Amniotic epithelial cell (primary cell): ENCODE measurements at places on chromosomes 3 and 15.

DNA sequence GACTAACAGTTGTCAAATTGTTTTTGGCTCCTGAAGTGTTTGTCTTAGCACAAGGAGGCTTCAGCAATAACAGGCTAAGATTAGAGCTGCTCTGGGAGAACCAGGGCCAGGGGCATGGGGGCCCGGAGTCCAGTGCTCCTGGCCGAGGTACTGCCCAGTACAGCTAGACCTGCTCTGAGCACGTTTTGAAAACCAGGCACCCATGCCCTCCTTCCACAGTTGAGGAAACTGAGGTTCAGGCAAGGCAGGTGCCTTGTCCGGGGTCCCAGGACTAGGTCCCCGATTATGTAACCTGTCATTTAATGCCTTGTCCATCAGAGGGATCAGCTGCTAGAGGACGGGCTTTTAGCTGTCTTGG, 19.2 kb downstream of the KBTBD13 start:
- DNase-seq, result no peak

GRCh38 chr3:54434756-54435155, 312.4 kb downstream of the CACNA2D3 start:
- DNase-seq, result no peak

- DNase-seq, result no peak
Observed at GRCh38 chr15:48705381-48705780, 59.9 kb upstream of the FBN1 start.

- DNase-seq, result no peak
Observed at GRCh38 chr3:135803028-135803692, 162.4 kb upstream of the PPP2R3A start.

- DNase-seq, result no peak
Observed at GRCh38 chr3:7203969-7204847, 343.3 kb downstream of the GRM7 start.

- peak; percentile 22 for DNase-seq
Observed at GRCh38 chr15:30885814-30886213, 17.9 kb upstream of the FAN1 start.

DNA sequence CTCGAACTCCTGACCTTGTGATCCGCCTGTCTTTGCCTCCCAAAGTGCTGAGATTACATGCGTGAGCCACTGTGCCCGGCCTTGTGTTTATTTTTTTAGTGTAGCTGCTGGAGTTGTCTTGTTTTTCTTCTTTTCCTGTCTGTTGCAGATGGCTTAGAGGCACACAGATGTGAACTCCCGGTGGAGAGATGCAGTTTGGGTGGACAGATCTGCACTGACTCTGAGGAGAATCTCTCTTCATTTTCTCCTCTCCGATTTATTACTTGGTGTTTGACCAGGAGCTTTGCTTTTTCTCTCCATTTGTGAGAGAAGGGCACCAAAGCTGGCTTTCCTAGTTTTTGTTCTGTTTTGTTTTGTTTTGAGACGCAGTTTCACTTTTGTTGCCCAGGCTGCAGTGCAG, 62.7 kb downstream of the USP13 start:
- DNase-seq, result no peak

GRCh38 chr15:84804005-84804900, 12.9 kb upstream of the ALPK3 start:
- peak; percentile 49 for DNase-seq

DNA sequence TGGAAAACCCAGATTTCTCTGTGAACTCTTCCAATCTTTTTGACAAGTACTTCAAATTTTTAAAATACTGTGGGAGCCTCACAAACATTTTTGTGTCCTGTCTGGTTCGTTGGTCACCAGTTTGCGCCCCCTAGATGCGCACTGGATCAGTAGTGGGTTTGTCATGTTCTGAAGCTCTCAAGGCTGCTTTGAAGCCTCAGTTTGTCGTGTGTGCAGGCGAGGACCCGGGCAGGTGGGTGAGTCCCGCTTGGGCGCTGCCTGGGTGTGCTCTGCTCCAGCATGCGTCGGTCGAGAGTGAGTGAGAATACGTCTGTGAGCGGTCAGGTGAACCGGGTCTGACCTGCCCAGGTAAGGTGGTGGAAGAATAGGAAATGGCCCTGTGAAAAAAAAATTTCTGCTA, 17.3 kb upstream of the AEN start:
- no peak for DNase-seq

- no peak for DNase-seq
Observed at GRCh38 chr3:119783883-119784282, 2.0 kb downstream of the NR1I2 start.

- peak; percentile 100 for DNase-seq
Observed at GRCh38 chr3:46947981-46948791, 28.4 kb downstream of the CCDC12 start.

DNA sequence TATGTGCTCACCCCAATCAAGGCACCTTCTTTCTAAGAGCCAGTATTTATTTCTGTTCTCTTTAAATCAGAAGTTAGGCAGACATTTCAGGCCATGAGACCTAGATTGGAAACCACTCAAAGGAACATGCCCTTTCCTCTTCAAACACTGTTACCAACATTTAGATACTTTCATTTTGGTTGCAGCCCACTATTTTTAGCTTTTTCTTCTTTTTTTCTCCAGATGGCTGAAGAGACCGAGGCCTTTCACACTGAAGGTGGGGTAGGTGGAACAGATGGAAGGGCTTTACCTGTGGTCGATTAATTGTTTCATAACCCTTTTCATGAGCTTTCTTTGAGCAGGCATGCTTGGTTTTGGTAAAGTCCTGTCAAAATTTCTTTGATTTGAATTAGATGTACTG, 10.9 kb upstream of the LZTFL1 start:
- DNase-seq, result no peak

- no peak for DNase-seq
Observed at GRCh38 chr3:109025896-109026295, 72.2 kb upstream of the GUCA1C start.

DNA sequence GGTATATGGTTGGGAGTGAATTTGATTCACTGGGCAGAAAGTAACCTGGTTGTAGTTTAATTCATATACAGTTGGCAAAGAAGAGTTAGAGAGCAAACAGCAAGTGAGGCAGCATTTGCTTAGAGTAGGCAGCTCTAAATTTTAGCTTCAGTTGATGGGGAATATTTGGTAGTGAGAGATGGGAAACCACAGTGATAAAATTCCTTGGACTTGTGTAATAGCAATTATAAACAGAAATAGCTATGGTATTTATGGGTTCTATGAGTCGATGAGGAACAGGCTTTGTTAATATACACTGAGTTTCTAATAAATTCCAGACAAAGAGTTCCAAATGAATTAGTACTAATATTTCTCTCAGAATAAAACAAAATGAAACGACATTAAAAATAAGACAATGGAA, 894.0 kb downstream of the ROBO2 start:
- DNase-seq, result no peak

- no peak for DNase-seq
Observed at GRCh38 chr3:56819016-56819809, 17.5 kb upstream of the ARHGEF3 start.

- DNase-seq, result peak; percentile 57
Observed at GRCh38 chr3:194200422-194201081, 64.6 kb downstream of the HES1 start.

- DNase-seq, result no peak
Observed at GRCh38 chr3:192237992-192238608, 489.2 kb downstream of the FGF12 start.

GRCh38 chr3:72563690-72564370, 284.4 kb downstream of the SHQ1 start:
- no peak for DNase-seq

DNA sequence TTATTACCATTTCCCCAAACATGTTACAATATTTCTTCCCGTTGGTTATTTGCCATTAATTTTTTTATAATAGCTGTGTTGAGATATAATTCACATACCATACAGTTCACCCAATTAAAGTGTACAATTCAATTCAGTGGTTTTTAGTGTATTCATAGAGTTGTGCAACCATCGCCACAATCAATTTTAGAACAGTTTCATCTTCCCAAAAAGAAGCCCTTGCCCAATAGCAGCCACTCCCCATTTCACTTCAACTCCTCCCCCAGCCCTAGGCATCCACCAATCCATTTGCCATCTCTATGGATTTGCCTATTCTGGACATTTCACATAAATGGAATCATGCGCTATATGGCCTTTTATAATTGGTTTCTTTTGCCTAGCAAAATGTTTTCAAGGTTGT, 225.1 kb downstream of the EPHB1 start:
- DNase-seq, result no peak
